ENCODE measurements at places on chromosomes 13 and 19. TPM values are rescaled to one million over a fixed set of nuclear protein-coding genes. Genes with fewer than 3 reads are reported as not detected.

The TNFAIP8L1 gene
- polyA plus RNA-seq = 5.3 TPM

The NLRP5 gene
- polyA plus RNA-seq = not detected

The NRTN gene
- polyA plus RNA-seq = 10.4 TPM

The SELENOV gene
- polyA plus RNA-seq = not detected

The ZNF528 gene
- polyA plus RNA-seq = 11.9 TPM

The SLC25A41 gene
- polyA plus RNA-seq = 0.21 TPM

The TNPO2 gene
- polyA plus RNA-seq = 36.9 TPM

The GAMT gene
- 52.7 TPM for polyA plus RNA-seq

Data from adipose tissue (tissue), 3 donors.